ENCODE measurements at places on chromosomes 7 and 10.
A peak's percentile ranks its signal among the peaks of the same experiment; 100 is the strongest.

GRCh38 chr10:107548301-107548700, 383.8 kb upstream of the SORCS1 start:
- no peak for DNase-seq

DNA sequence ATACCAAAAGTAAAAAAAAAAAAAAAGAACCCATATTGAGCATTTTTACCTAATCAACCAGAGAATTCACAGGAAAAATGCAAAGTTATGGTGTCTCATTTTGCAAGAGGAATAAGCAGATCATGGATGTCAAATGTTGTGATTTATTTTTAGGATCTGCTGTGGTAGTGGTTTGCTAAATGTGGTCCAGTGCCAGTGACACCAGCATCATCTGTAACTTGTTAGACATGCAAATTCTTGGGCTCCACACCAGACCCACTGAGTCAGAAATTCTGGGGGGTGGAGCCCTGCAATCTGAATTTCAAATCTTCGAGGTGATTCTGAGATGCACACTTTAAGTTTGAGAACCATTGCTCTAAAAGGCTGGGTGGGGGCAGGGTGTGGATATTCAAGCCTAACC, 30.1 kb upstream of the ZEB1 start:
- DNase-seq: no peak

DNA sequence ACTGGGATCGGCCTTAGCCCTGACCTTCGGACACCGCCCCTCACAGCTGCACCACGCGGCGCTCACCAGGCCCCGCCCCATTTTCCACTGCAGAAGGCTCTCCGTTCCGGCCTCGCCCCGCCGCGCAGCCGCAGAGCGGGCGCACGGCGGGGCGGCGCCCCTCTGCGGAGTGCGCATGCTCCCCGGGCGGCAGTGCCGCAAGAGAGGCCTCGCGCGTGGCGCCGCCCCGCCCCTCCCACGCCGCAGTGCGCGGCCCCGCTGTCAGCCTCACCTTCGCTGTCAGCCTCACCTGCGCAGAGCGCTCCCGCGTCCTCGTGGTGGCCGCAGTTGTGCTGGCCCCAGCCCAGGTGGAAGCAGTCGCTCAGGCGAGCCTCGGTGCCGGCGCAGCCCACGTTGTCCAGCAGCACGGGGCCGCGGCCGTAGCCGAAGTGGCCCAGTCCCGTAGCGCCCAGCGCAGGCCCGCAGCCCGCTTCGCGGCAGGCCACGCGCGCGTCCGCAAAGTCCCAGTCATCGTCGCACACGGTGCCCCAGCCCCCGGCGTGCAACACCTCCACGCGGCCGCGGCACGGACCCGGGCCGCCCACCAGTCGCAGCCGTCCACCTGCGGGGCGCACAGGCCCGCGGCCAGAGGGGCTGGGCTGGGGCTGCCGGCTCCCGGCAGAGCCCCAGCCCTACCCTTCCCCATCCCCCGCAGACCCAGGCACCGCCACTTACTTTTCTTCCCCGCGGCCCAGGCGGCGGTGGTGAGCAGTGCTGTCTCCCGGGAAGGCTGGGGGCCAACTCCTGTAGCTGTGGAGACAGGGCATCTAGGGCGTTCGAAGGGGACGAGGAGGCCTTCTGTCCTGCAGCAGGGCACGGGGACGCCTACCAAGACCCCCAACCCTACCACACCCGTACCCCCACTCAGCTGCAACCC, 16.1 kb downstream of the SSC4D start:
- DNase-seq: peak; percentile 86

DNA sequence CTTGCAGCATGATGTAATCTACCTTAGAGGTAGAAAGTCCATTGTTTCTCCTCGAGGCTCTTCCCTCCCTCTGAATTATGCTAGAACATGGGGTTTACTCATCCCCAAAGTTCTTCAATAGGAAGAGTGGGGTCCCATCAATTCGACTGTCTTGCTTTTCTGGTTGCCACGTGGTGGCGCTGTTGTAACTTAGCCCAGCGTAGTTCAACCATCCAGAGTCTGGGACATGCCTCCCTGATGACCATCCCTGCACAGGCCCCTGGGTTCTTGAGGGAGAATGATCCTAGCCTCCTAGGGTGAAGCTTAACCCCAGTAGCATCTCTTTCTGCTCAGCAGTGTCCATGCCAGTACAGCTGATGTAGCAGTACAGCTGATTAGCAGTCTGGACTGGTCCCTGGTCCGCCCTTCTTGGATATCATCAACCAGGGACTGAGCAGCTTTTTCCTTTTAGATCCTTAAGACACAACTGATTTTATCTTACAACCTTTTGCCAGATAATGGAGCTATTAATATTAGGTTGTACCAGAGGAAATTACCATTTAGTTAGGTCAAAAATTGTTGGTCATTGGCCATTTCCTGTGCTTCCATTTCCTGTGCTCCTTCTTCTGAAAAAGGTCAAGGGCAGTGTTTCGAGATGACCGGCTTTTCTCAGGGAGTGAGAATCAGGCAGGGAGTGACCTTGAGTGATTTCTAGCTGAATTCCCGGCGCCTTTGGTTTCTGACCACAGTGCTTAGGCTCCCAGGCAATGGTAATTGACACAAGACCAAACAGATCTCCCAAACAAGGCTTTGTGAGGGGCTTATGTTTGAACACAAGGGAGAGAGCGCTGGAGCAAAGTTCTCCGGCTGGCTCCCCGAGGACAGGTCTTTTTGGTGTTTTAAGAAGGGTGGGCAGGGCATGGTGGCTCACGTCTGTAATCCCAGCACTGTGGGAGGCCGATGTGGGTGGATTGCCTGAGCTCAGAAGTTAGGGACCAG, 65.4 kb downstream of the TACC2 start:
- DNase-seq: no peak

- DNase-seq: peak; percentile 44
These were observed 179.3 kb downstream of the TFEC start for GRCh38 chr7:115851291-115851690.

- peak; percentile 89 for DNase-seq
These were observed 68.5 kb downstream of the GNAT3 start for GRCh38 chr7:80443325-80443724.

- DNase-seq: no peak
These were observed 71.5 kb upstream of the ADO start for GRCh38 chr10:62732841-62733653.

- DNase-seq: no peak
These were observed 926.4 kb downstream of the LRMDA start for GRCh38 chr10:76357726-76358415.

GRCh38 chr10:59524348-59524747, 162.0 kb upstream of the FAM13C start:
- no peak for DNase-seq
